ENCODE measurements at places on chromosomes 5 and 9.

GRCh38 chr5:59065554-59065953, 482.7 kb downstream of the RAB3C start:
- no peak for DNase-seq

GRCh38 chr5:90421136-90421535, 11.6 kb upstream of the CETN3 start:
- DNase-seq = no peak

GRCh38 chr9:136416914-136417313, 6.5 kb downstream of the PMPCA start:
- DNase-seq = no peak

GRCh38 chr5:173232499-173233346, 2.3 kb downstream of the NKX2-5 start:
- DNase-seq = no peak

DNA sequence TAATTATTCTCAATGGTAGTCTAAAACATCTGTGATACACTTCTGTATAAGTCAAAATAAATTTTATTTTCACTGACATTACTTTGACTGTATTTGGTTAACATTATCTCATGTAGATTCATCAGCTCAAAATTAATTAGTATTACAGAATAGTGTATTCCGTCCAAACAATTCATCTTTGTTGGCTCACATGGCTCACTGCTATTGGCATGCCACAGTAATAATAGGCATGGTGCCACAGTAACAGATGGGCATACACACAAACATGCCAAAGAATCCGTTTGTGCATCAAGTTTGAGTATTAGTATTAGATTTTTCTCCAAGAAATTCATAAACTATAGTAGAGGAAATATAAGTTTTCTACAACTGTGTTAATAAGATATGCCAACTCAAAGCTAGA, 14.2 kb downstream of the AP3B1 start:
- DNase-seq = no peak

GRCh38 chr9:127450243-127450760, 904 bp downstream of the RPL12 start:
- no peak for DNase-seq

- DNase-seq = no peak
Observed at GRCh38 chr5:111855356-111855755, 98.4 kb upstream of the NREP start.

DNA sequence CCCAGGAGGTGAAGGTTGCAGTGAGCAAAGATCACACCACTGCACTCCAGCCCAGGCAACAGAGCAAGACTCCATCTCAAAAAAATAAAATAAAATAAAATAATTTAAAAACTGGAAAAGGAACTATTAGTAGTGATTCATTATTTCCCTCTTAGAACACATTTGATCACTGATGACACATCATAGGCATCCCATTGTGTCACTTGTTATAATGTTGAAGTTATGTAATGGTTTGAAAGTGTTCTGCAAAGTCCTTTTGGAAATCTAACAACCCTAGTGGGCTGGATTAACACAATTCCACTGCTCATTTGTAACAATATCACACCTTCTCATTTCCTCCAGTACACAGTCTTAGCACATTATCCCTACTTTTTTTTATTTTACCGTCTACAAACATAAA, 81.8 kb upstream of the LMNB1 start:
- DNase-seq = no peak

DNA sequence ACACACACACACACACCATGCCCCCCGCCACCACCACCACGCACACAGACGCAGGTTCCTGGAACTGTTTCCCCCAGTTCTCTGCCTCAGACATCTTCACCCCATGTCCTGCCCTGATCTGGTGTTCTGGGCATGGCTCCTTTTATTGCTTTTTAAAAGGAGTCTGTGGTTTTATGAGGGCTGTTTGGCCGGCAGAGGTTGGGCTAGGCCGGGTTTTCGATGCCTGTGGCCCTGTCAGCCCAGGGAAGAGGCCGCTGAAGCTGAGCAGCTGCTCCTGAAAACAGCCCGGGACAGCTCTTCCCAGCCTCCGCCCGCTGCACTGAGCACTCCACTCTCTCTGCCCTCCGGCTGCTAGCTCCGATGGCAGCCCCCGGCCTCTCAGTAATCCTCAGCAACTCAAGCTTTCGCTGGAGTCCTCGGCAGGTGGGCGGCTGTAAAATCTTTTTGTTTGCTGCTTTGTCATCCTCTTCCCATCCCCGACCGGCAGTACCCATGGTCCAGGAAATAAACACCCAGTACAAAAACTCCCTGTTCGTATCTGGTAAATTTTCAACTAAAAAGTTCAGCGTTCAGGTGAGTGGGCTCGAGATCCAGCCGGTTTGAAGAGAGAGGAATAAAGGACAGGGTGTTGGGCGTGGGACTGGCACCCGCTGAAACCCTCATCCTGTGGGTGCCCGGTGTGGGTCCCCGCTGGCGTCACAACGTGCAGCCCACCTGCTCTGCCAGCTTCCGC, 103.0 kb upstream of the ERCC6L2 start:
- DNase-seq = peak; percentile 40

GRCh38 chr5:135225856-135226560, 173.0 kb downstream of the MACROH2A1 start:
- no peak for DNase-seq

- DNase-seq = peak; percentile 89
Observed at GRCh38 chr9:133683586-133684120, 47.5 kb downstream of the DBH start.

GRCh38 chr9:114487607-114488300, 17.5 kb downstream of the WHRN start:
- no peak for DNase-seq

DNA sequence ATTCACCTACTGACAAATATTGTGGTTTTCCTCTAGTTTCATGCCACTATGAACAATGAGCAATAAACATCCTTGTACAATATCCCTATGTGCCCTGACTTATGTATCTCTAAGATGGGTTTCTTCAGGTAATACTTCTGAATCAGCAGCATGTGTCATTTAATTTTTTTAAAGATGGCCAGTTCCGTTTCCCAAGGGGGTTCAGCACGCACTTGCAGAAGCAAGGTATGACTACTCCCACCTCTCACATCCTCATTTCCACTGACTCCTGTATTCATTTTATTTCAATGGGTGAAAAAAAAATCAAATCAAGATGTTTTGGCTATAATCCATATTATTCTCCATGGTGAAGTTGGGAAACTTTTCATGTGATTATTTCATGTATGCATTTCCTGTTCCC, 14.7 kb upstream of the ADAMTS19 start:
- no peak for DNase-seq

GRCh38 chr5:21895766-21896350, 957.3 kb downstream of the CDH12 start:
- DNase-seq = no peak

DNA sequence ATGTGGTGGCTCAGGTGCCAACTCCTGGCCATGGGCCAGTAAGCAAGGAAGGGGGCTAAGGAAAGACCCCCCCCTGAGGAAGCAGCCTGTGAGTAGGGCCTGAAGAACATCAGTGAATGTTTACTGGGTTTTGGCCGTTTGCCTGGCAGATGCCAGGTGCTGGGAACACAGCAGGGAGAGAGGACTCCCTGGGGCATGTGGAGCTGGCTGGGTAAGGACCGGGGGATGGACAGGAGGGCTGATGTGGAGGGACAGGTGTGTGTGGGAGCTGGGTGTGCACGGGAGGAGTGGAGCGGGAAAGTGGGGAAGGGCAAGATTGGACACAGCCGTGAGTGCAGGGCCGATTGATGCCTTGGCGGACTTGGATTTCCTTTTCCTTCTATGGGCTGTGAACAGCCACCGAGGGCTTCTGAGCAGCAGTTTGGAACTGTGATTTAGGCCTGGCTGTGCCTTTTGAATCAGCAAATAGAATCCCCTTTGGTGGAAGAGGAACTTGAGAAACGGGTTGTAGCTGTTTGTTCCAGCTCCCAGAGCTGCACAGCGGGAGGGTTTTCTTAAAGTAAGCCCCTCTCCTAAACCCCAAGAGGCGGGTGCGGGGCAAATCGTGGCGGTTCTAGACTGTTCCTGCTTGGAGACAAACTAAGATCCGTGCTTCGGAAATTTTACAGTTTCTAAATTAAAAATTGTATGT, 3.1 kb downstream of the HMCN2 start:
- DNase-seq = no peak

DNA sequence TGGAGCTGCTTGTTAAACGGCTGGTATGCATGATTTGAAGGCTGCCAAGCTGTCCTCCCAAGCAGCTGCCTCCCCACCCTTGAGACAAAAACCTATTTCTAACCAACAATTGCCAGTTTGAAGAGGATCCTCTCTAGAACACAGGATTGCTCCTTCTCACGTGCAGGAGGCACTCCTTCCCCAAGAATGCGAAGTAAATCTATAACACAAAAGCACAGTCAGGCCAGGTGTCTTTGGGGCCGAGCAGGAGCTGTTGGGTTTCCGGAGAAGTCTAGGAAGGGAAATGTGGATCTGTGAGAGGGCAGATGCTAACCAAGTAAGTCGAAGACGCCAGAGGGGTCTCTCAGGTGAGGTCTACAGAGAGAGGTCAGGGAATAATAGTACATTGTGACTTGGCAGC, 35.4 kb upstream of the GNPDA1 start:
- DNase-seq = no peak

DNA sequence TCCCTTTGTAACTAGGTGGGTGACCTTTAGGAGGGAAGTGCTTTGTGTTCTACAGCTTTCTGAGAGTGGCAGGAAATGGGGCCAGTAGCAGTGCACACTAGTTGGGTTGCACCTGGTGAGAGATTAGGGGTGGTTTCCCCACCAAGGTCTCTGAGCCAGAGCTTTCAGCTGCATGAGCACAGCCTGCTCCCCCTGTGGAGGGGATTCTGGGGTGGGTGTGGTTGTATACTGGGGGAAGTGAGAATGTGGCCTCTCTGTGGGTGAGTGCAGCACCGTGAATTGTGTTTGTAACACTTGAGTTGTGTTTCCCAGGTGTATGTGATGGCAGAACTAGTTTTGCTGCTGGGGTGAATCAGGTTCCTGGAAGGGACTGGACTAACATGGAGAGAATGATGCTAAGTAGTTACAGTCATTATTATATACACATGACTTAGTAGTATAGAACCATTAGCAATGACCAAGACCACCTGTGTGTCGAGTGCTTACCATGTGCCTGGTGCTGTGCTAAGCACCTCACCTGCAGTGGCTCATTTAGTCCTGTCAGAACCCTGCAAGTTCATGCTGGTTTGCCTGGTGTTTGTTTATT, 11.8 kb upstream of the CXXC5 start:
- DNase-seq = no peak

DNA sequence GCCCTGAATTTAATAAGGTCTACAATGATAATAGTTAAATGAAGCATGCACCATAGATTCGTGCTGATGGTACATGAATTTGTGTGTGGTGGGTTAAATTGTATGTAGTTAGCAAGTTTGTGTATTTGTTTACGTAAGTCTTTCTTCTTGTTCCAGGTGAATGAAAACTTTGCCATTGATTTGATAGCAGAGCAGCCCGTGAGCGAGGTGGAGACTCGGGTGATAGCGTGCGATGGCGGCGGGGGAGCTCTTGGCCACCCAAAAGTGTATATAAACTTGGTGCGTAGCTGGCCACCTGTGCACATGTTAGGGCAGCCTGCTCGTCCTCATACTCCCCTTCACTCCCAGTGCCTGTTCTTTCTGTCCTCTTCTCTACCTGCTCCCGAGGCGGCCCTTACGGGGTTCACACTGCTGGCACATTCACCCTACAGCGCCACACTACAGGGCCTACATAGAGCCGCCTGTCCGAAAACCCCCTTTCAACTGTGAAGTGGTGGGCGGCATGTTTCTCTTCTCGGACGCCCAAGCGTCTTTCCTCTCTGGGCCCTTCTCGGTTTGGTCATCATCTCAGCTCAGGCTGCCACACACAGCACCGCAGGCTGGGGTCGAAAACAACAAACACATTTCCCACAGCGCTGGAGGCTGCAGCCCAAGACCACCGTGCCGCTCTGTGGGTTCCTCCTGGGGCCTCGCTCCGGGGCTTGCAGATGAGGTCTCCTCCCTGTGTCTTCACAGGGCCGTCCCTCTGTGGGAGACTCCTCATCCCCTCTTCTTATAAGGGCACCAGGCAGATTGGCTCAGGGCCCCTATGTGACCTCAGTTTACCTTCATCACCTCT, 13.2 kb downstream of the NDUFS6 start:
- DNase-seq = no peak

DNA sequence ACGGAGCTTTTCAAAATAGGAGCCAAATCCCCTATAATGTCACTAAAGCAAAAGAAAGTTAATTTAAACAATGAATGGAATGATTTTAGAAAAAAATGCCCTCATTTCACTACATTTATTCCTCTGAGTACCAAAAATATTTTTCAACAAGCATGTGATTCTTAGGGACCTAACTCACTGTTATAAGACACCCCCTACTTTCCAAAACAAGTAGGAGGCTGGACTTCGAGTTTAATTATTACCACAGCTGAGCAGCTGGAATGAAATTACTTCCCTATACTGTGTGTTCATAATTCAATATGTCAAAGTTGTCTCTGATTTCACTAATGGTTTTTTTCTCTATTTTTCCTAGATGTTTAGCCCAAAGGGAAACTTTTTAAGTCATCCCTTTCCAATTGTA, 61.6 kb downstream of the SAXO1 start:
- no peak for DNase-seq

GRCh38 chr9:135219676-135220600, 132.5 kb downstream of the OLFM1 start:
- DNase-seq = peak; percentile 12

DNA sequence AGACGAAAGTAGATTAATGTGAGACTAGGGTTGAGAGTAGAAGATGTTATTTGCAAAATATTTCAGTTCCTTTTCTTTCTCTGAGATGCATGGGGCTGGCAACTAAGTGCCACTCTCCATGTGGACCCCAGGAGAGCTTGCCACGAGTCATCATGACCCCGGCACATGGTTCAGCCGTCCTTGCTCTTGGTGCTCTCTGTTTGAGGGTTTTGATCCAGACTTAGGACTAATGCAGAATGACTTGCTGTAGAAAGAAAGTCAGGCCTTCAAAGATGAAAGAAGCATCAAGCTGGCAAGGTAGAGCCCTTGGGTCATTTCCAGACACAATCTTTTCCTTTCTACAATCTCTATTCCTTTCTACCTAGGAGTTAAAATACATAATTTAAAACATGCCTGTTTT, 84.7 kb downstream of the RASGRF2 start:
- DNase-seq = no peak

DNA sequence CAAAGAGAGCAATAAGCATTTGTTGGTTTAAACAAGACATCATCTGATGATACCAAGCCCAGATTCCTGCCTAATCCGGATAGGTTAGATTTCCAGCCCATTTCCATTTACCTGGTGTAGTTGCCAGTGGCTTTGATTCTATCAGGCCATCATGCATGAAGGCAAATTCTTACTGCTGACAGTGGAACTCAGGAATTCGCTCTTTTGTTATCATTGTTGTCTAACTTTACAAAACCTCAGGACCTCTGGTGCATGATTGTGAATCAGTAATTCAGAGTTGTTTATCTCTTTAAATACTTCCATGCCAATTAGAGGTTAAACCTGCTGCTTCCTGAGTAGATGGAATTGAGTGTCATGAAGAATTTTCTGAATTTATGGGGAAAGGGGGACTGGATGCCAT, 76.5 kb downstream of the C9orf152 start:
- no peak for DNase-seq

Measured in heart left ventricle (tissue), 16 donors.